ENCODE measurements at places on chromosomes 3 and 15. TPM values are rescaled to one million over a fixed set of nuclear protein-coding genes. Genes with fewer than 3 reads are reported as not detected.

The CRABP1 gene
- not detected for total RNA-seq

The SLC38A3 gene
- total RNA-seq: not detected

The CP gene
- 1.1 TPM for total RNA-seq

The TUSC2 gene
- total RNA-seq: 32.7 TPM

The NLGN1 gene
- 0.05 TPM for total RNA-seq

The BCHE gene
- total RNA-seq: 0.92 TPM

The COLQ gene
- 0.21 TPM for total RNA-seq

The LRRC2 gene
- not detected for total RNA-seq

The ZKSCAN7 gene
- 1.4 TPM for total RNA-seq

The SST gene
- not detected for total RNA-seq

The PRSS50 gene
- not detected for total RNA-seq

The TTLL13 gene
- total RNA-seq: not detected

The UBAP1L gene
- total RNA-seq: 0.35 TPM

The RARRES1 gene
- not detected for total RNA-seq

The OR5K2 gene
- not detected for total RNA-seq

The CHRNA3 gene
- 0.09 TPM for total RNA-seq

The NAALADL2 gene
- 0.23 TPM for total RNA-seq

The PTX3 gene
- 0.49 TPM for total RNA-seq

The MEGF11 gene
- total RNA-seq: not detected

The RTP1 gene
- not detected for total RNA-seq

The CLDN16 gene
- 0.37 TPM for total RNA-seq

The FETUB gene
- 2.8 TPM for total RNA-seq

The PARL gene
- 53.2 TPM for total RNA-seq
